ENCODE measurements at places on chromosomes 3 and 15.

DNA sequence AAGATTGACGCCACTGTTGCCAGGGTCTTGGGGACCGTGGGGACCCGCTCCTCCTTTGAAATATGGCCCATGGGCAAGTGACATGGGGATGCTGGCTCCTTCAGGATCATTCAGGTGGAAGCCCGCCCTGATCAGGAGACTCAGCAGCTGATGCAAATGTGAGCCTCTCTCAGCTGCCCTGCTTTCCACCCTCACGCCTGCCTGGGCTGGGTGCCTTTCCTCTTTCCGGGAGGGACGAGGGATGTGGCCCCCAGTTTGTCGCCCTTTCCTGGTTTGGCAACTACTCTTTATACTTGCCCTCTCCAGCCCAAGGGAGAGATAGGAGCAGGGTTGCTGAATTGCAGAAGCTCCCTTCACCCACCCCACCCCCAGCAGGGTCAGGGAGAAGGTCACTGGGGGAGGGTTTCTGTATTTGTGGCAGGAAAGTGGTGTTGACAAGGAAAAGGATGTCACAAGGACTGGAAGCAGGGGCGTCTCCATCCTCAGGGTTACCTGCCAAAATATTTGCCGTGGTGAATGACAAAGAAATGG lies 21.8 kb downstream of the DNASE1L3 start:
- no peak for DNase-seq

GRCh38 chr15:71011503-71012155 lies 103.6 kb upstream of the THSD4 start:
- no peak for DNase-seq

DNA sequence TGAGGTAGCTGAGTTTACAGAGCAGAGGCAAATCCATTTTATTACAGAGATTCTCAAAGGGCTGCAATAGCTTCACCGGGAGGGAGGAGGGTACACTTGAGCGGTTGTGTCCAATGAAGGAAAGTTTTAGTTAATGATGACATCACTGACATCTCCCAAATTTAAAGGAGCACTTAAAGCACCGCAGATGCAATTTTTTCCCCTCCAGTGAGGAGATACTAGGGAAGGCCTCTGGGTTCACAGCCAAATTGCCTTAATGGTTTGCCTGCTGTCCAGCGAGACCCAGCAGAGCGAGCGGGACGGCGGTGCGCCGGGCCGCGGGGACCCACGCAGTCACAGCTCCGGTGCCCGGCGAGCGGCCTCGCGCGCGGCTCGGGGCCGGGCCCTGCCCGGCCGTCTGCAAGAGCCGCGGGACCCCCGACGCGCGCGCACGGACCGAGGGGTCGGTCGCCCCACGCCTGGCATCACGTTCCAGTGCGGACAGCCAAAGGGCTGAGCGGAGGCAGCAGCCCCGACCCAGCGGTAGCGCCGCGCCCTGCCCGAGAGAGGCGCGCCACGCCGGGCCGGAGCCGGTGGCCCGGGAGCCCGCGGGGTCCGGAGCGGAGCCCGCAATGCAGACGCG lies 160.5 kb upstream of the CHRNA7 start:
- no peak for DNase-seq

GRCh38 chr3:75631541-75631940 lies 32.6 kb upstream of the FRG2C start:
- no peak for DNase-seq

DNA sequence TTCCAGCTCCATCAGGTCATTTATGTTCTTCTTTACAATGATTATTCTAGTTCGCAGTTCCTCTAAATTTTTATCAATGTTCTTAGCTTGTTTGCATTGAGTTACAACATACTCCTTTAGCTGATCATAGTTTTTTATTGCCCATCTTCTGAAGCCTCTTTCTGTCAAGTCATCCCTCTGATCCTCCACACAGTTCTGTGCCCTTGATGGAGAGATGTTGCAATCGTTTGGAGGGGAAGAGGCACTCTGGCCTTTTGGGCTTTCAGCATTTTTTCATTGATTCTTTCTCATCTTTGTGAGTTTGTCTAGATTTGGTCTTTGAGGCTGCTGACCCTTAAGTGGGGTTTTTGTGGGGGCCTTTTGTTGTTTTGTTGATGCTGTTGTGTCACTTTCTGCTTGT lies 234.6 kb upstream of the CBLB start:
- no peak for DNase-seq

DNA sequence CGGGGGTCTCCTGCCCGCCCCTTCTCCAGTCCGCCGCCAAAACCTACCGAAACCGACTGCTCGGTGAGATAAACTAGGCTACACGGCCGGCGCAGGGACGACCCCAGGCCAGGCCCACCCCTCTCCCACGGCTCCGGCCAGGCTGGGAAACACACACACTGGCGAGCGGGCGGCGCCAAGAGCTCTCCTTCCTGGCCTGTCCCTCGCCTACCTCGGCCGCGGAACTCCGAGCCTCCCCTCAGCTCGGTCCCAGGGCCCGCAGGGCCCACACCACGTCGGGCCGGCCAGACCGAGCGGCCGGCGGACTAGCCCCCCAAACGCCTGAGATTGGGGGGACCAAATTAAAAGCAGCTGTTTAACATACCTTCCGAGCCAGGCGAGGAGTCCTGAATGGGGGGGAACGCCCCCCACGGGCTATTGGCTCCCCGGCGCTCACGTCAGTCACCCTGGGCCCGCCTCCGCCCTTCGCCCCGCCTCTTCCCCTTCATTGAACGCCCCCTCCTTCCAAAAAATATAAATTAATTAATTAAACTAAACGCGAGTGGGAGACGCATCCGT lies 4.0 kb upstream of the SIN3A start:
- DNase-seq, result peak; percentile 82

- no peak for DNase-seq
Measured at GRCh38 chr15:32723171-32723948, 5.6 kb downstream of the GREM1 start.

- DNase-seq, result no peak
Measured at GRCh38 chr15:85749261-85750151, 45.2 kb downstream of the KLHL25 start.

GRCh38 chr15:38088971-38089370 lies 154.5 kb downstream of the TMCO5A start:
- DNase-seq, result no peak

DNA sequence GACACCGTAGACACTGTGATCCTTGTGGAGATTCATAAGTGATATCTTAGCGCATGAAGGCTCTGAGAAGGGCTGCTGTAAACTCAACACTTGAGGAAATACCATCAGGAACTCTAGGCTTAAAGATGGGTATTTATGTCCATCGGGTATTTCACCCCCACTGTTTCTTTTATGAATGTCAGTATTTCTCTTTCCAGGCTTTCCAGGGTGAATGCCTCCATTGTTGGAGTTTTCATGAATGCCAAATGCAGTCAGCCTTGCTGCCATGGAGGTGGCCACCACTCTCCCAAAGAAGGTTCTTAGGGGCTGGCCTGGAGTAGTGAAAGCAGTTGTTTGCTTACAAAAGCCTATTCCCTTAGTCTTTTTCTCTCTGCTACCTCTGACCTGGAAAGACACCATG lies 259.2 kb downstream of the SLCO3A1 start:
- DNase-seq, result no peak

- DNase-seq, result no peak
Measured at GRCh38 chr15:53611145-53611920, 148.1 kb downstream of the WDR72 start.

DNA sequence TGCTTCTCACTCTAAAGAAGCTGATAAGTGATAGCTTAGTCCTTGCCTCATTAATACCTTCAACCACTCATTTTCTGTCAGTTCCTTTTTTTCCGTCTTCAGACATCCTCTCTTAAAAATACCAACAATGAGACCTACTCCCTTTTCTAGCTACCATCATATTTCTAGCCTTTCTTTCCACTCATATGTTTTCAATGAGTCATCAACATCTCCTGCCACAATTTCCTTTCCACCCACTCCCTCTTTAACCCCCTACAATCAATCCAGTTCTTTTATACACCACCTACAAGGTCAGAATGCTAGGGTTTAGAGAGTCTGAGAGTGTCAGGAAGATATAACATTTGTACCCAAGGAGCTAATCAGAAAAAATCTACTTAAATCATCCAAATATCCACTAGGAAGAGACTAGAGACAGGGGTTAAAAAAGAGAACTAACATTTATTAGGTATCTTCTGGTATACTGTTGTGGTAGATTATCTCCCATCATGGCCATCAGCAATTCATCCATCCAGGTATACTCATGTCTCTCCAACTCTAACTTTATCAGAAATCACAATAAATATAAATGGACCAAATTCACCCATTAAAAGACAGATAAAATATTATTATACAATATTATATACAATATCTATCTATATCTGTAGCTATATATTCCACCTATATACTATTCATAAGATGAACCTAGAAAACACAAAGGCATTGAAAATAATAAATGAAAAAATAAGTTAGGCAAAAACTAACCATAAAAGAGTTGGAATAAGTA lies 42.5 kb downstream of the MYLK start:
- DNase-seq, result no peak

DNA sequence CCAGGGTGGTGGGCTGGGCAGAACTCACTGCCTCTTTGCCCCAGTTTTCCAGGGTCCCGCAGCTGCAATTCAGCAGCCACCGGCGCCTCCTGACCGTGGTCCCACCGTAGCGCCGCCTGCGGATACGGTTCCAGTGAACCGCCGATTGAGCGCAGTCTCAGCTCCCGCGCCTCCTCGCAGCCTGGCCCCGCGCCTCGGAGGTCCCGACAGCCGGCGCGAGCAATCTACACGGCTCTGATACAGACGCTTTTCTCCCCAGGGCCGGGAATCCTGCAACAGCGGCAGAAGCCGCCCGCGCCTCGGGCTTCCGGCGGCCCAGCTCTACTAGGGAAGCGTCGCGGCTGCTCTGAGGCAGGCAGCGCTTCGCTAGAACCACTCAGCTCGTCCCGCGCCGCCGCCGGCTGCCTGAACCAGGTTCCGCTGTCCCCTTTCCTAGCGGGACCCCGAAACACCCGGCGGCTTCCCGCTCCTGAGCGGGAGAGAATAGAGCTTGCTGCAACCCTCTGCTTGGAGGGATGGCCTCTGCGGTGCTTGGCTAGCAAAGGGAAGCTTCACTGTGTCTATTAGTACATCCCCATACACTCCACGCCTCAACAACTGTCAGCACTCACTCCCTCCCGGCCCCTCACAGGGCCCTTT lies 3.1 kb downstream of the FOXL2NB start:
- DNase-seq, result no peak

- DNase-seq, result no peak
Measured at GRCh38 chr3:64157150-64158035, 67.9 kb downstream of the PRICKLE2 start.

DNA sequence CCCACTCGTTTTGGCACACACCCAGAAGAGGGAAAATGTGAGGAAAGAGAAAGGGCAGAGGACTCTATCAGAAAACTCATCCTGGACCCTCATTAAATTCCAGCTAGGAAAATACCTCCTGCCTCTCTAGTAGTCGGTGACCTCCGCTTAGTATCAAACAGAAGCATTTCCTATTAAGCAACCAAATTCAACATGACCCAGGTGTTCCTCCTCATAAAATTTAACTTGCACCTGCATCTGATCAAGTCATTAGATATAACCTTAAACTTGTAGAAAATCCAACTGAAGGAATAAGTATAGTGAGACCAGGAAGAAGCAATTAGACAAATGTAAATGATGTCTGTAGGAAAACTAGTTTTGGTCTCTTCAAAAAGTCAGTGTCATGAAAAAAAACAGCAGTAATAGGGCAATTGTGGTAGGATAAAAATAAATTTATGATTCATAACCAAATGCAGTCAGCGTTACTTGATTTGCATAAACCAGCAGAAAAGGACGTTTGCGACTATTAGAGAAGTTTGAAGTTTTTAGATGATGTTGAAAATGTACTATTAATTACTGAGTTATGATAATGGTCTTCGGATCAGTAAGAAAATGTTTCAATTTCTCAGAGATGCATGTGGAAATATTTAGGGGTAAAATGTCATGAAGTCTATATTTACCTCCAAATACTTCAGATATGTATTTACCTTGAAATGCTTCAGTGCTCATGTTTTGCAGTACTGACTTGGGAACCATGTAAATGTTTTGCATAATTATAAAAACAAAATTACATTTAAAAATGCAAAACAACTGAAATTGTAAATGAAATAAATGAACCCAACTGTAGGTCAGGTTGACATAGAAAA lies 44.6 kb downstream of the LDHAL6B start:
- DNase-seq, result no peak

DNA sequence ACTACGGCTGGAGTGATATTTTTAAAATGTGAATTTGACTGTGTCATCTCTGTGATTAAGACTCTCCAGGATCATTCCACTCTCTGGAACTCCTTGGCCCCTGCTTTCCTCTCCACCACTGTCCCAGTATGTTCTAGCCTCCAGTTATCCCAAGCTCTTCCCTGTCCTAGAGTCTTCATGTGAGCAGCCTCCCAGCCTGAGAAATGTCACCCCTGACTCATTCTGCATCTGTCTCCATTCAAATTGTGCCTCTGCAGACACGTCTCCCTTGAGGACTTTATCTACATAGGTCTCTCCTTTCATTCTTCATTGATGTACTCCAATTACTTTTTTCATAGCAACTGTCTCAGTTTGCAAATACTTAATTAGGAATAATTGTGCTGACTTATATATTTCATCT lies 317.7 kb upstream of the ADAMTS9 start:
- no peak for DNase-seq

- DNase-seq, result no peak
Measured at GRCh38 chr3:120450600-120451271, at the start of gene FSTL1. Gene FSTL1, minus strand, starts transcription at chr3:120450992. Its CDS starts 246 bp downstream, at chr3:120450746.

GRCh38 chr15:81038975-81039607 lies 38.4 kb downstream of the TLNRD1 start:
- no peak for DNase-seq

DNA sequence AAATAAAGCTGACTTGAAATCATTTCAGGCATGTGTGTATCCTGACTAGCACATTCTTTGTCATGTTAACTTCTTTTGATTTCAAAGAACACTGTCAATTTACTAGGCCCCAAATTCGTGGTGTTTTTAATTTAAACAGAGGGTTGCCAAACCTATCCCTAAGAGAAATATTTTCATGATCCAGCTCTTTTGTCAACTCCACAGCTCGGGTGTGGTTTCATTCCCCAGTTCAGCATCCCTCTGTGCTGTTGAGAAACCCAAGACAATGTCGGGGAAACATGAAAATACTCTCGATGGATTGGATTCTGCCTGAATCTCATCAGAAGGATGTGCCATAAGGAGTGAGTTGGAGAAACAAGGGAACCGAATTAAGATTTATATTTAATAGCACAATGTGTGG lies 84.4 kb upstream of the PHLDB2 start:
- no peak for DNase-seq

GRCh38 chr3:133805384-133805701 lies 272 bp upstream of the SRPRB start:
- no peak for DNase-seq

- no peak for DNase-seq
Measured at GRCh38 chr15:80266113-80266512, 14.1 kb upstream of the CTXND1 start.
